ENCODE measurements at places on chromosomes 5 and 9.

GRCh38 chr9:125888211-125888610 lies 141.0 kb downstream of the PBX3 start:
- DNase-seq: no peak

GRCh38 chr5:99721506-99721905 lies 792.7 kb upstream of the CHD1 start:
- DNase-seq: no peak

DNA sequence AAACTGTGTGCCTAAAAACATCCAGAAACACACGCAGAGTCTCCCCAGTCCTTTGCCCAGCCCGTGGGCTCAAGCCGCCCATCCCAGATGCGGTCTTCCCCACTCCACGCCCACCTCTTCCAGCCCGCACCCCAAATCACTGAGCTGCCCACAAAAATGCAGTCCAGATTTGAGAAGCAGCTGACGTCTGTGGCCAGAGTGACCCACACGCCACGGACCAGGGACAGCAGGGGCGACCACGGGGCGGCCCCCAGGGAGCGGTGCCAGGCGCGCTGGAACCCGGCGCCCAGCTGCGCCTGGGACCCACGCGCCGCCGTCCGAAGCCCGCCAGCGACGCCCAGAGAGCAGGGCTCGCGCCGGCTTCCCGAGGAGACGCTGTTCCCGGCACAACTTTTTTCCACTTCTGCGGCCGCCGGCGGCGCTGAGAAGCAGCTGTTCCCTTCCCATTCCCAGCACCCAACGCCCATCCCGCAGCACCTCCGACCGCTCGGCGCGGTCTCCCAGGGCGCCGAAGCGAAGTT lies 674 bp downstream of the LHFPL2 start:
- DNase-seq: no peak

- DNase-seq: no peak
Measured at GRCh38 chr5:27769748-27770402, 731.5 kb upstream of the CDH9 start.

GRCh38 chr5:134406390-134406789 lies 5.3 kb downstream of the CDKN2AIPNL start:
- no peak for DNase-seq

- DNase-seq: peak; percentile 68
Measured at GRCh38 chr5:139651853-139652787, 4.0 kb downstream of the CXXC5 start.

DNA sequence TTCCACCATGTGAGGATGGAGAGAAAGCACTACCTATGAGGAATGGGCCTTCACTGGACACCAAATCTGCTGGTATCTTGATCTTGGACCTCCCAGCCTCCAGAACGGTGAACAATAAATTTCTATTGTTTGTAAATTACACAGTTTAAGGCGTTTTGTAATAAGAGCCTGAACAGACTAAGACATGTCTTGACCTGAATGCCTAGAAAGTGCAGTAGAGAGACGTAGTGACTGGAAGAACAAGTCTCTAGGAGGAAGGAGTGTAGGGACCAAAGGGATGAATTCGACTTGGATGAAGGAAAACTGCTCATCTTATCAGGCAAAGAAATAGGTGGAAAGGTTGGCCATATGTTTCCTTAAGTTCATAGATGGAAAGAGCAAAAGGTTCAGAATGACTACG lies 309.8 kb upstream of the RGMB start:
- no peak for DNase-seq

GRCh38 chr5:115510145-115510645 lies 34.4 kb downstream of the FEM1C start:
- no peak for DNase-seq

- DNase-seq: no peak
Measured at GRCh38 chr9:98007251-98007928, 24.2 kb downstream of the ANP32B start.

DNA sequence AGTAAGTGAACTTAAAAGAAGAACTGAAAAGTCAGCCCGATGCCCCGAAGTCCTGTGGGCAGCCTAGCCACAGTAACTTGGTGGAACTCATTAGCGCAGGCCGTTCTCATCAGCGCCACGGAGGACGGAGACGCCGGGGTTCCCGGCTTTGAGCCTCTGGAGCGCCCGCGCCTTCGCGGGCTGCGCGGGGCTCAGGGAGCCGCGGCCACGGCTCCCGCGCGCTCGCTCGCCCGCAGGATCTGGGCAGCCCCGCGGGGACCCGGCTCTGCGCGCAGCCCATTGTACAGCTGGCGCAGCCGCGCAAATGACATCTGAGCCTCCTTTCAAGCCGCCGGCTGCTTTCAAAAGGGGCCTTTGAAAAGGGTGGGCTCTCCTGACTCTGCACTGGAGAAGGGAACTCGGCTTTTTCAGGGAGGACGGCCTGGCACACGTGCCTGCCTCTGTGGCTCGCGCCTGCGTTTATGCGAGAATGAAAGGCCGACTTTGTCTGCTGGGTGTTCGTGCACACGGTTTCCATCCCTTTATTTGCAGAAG lies 40.7 kb downstream of the TLR4 start:
- no peak for DNase-seq

DNA sequence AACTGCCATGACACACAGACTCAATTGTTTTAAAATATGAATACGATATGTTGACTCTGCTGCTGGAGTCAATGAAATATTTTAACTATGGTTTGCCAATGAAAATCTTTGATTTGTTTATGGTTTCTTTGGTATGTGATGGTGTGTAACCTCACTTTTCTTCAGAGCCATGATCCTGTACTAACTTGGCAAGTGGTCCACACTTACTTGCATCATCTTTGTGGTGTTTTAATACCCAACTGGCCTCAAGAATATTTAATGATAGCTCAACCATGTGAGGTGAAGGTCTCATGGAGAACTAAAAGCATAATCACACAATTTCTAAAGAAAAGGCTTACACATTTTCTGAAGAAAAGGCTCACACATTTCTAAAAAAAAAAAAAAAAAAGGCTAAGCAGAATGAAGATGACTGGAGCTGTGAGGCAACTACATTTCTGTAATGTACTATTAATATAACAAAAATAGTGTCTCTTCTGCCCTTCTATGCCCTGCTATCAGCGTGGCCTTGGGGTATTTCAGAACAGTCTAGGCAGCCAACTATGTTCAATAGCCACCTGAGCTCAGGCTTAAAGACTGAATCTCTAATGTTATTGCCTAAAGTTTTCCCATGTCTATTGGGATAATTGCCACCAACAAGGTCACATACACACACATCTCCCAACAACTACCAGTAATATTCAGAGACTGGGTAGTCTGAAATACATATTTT lies 395.0 kb downstream of the MLLT3 start:
- no peak for DNase-seq

GRCh38 chr5:95907740-95908706 lies 53.6 kb downstream of the ELL2 start:
- no peak for DNase-seq

GRCh38 chr9:23841304-23841703 lies 15.3 kb upstream of the ELAVL2 start:
- no peak for DNase-seq

DNA sequence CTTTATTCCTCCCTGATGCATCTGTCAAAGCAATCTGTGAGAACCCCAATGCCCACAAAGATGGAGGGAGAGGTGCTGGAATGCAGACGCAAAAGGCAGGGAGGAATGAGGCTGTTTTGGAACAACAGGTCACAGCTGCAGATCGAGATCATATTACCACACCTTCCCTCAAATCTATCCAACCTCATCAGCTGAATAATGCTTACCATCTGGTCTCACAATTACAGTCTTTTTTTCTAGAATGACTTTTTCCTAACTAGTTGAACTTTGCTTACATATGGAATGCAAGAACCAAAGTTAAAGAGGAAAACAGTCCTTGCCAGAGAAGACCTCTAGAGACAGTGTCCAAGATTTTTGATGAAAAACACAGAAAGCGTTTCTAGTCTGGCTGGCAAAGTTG lies 158.1 kb downstream of the LPAR1 start:
- no peak for DNase-seq

- DNase-seq: no peak
Measured at GRCh38 chr5:122145906-122146305, 16.6 kb downstream of the ZNF474 start.

DNA sequence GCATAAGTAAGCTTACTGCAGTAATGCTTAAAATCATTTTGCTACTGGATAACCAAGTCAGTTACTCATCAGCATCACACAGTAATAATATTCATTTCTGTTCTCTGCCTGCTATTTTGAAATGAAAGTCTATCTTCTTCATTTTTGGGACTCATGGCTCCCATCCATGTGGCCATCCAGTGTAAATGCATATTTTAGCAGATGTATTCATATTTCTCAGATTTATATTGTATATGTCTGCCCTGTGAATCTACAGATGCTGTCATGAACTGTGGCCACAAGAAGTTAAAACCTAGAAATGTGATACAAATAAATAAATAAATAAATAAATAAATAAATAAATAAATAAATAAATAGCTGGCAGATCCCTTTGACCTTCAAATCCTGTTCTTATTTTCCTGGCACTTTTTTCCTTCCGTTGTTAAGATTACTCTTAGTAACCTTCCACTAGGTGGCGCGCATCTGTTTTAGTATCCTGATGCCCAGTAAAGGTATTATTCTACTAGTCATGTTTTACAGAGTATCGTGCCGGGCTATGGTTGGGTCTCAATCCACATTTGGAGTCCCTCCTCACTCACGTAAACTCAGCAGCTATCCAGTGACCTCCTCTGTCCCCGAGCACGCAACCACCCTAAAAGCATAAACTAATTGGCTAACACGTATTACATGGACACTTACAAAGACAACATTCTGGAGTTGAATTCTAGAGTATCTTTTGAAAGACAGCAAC lies 79.2 kb upstream of the IL7R start:
- DNase-seq: peak; percentile 72

DNA sequence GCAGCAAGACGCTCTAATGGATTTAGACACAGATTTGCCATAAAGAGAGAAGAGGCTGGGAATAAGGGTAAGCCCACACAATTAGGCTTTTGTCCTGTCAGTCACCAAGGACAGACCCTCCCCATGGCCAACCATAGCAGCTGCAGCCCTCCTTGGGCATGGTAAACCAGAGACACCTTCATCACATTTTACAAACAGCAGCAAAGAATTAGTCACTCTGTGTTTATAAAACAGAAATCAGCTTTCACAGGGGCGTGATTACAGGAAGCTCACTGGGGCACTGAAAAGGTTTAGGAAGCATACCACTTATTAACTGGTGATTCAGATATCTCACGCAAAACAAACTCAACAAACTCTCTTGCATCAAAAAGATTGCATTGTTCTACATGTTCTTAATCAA lies 37.3 kb upstream of the ZNF622 start:
- DNase-seq: no peak

- DNase-seq: peak; percentile 48
Measured at GRCh38 chr5:112604732-112605630, 132.7 kb upstream of the APC start.

- DNase-seq: no peak
Measured at GRCh38 chr5:54581831-54582548, 64.4 kb downstream of the SNX18 start.

- no peak for DNase-seq
Measured at GRCh38 chr9:107170801-107171200, 112.3 kb upstream of the RAD23B start.

DNA sequence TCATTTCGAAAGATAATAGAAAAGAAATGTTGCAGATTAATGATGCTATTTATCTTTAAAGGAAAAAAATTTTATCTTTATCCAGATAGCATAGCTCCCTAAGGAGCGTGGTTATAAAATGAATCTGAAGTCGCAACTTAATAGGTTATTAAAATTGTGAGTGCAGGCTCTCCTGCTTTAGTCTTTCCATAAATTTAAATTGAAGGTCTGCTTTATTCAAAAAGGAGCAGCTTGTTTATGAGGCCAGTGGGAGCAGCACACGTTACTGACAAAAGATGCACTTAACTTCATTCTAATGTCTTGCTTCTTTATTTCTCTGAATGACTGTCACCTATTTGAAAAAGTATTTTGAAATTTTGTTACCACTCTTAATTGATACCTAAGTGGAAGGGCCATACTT lies 95.0 kb downstream of the ZCCHC7 start:
- no peak for DNase-seq

DNA sequence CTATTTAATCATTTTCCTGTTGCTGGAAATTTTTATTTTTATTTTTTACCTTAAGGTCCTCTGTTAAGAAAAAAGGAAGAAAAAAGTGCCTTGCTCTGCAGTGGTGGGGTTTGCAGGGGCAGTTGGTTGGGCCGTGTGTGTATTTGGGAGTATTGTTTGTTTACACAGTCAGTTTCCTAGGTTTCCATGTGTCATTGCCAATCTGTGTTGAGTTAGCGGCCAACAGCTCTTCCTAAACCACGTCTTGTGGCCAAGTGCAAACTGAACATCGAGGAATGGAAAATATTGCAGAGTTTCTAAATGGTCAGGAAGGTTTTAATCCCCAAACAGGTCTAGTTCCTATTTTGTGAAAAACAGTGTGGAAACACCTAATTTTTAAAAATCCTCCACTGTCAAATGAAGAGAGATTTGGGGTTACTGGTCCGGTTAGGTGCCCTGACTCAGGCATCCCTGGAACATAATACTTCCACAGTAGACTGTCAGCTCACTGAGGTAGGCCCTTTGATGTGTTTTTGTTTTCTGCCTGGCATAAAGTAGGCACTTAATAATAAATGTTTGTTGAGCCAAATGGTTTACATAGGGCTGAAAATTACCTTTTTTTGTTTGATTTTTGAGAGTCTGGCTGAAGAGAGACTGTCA lies 37.0 kb downstream of the MAMDC2 start:
- no peak for DNase-seq

DNA sequence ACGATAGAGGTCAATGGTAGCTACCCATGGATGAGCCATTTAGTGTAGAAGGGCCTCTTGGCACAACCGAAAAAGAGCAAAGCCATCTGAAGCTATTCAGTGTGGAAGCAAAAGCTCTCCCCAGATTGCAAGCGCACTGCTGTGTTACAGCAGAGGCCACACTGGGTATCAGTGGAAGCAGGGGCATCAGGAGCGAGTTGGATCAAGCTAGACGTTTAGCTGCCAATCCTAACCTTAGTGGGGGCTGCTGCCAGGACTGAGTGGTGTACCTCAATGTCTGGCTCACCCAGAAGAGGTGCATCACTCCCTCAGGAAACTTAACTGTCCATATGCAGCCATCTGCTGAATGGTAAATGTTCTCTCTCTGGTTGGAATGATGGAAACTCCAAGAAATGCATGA lies 44.5 kb downstream of the RAPGEF1 start:
- no peak for DNase-seq

DNA sequence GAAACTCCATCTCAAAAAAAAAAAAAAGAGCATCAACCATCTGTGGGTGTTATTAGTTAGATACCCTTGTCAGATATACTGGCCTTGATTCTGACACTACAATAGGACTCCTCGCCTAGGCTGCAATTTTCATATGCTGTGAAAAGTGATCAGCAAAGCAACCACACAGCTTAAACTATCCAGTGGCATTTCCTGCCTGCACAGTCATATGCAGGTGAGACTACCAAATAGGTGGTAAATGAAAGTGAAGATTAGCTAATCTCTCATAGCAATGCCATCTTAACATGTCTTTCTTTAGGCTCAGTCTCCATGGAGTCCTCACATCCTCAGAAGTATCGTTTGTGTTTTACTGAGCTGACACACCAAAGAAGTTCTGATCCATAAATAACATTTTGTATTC lies 40.8 kb downstream of the GRAMD2B start:
- no peak for DNase-seq

GRCh38 chr5:62886603-62887315 lies 308.1 kb downstream of the LRRC70 start:
- no peak for DNase-seq

All from CD8-positive, alpha-beta T cell (primary cell).